ENCODE measurements at places on chromosomes 1 and 21. TPM values are rescaled to one million over a fixed set of nuclear protein-coding genes. Genes with fewer than 3 reads are reported as not detected.

The LRRC38 gene
- total RNA-seq = not detected

GRCh38 chr1:223864084-223864483 lies 18.3 kb upstream of the TP53BP2 start:
- H3K27ac ChIP-seq = no peak overlapping the region
- H3K4me1 ChIP-seq = no peaks in the 10 kb centered on the region
- no peak for DNase-seq
- no peak overlapping the region for H3K4me3 ChIP-seq

DNA sequence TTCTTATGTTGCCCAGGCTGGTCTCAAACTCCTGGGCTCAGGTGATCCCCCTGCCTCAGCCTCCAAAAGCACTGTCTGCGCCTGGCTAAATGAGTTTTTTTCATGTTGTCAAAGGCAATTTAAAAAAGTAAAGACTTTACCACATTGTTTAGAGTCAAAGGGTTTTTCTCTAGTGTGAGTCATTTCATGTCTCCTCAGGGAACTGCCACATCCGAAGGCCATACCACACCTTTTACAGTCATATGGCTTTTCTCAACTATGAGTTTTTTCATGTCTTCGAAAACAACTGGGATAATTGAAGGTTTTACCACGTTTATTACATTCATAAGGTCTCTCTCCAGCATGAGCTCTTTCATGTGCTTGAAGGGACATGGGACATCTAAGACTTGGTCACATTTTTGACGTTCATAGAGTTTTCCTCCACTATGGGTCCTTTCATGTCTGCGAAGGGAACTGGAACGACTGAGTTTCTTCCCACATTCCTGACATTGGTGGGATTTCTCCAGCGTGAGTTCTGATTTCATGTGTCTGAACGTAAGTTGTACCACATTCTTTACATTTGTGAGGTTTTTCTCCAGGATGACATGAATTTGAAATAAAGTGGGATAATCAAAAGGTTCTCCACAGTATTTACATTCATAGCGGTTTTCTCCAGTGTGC lies 65.6 kb downstream of the UCHL5 start:
- DNase-seq = no peak
- H3K27me3 ChIP-seq = no peaks in the 10 kb centered on the region
- no peaks in the 10 kb centered on the region for H3K4me1 ChIP-seq

DNA sequence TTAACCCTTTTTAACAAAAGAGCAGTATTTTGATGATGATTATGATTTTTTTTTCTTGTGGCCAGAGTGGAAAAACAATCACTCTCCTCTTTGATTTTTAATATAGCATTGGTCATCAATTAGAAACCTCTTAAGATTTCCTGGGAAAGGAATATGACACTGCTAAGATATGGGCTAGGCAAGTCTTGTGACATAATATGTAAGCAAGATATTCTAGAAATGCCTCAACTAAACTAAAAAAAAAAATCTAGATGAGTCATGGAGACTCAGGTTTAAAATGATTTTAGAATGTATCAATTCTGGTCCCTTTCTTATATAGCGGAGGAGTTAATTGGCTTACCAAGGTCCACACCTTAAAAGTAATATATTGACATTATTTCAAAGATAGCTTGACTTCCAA lies 60.3 kb upstream of the JUN start:
- H3K27ac ChIP-seq = no peak overlapping the region
- H3K27me3 ChIP-seq = no peaks in the 10 kb centered on the region
- no peak overlapping the region for H3K4me3 ChIP-seq
- DNase-seq = no peak
- no peaks in the 10 kb centered on the region for H3K36me3 ChIP-seq

DNA sequence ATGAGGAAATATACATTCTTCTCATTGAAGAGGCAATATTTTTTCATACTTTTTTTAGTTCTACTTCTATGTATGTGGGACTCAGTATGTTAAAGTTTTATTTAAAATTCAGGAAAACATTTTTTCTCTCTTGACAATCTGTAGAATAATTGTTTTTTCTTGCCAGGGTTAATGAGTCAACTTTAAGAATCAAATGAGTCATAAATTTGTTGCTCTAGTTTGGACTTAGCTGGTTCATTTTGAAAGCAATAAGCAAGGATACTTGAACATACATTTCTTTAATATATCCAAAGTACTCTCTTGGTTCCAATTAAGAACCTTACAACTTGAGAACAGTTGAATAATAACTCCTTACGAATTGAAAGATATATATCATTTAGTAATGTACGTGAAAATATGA lies 1145.3 kb upstream of the B3GALT2 start:
- no peaks in the 10 kb centered on the region for H3K36me3 ChIP-seq
- DNase-seq = no peak
- H3K27ac ChIP-seq = no peak overlapping the region
